ENCODE measurements at places on chromosomes 6 and 20.

- DNase-seq, result no peak
Measured at GRCh38 chr6:14453712-14454472, 336.3 kb downstream of the CD83 start.

DNA sequence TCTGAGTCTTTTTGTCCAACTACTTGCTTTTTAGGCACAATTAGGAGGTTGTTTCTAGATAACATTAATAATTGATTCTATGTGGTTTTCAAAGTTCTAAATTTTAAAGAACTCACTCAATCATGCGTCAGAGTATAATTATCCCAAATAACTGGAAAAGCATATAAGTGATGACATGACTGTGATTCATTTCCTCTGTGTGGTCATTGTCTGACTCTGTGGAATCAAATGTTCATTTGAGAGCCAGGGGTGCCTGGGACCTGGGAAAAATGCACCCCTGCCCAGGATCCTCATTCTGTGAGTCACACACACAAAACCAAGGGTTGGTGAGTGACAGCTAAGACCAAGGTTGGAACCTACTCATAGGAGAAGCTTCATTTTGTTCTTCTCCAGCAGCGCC is 127.1 kb upstream of the MLIP start:
- no peak for DNase-seq

GRCh38 chr6:157455731-157456523 is 74.9 kb downstream of the ZDHHC14 start:
- no peak for DNase-seq

DNA sequence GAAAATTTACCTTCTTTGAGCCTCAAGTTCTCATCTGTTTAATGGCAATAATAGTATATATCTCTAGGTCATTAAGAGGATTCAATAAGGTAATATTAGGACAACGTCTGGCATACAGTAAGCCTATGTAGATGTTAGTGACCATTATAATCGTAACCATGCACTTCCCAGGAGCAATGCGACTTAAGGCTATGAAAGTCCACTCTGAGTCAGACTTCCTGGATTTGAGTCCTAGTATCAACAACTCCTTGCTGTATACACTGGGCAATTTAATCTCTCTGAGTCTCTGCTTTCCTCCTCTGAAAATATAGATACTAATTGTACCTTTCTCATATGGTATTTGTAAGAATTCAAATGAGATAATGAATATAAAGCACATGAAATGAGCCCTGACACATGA is 168.1 kb upstream of the HDDC2 start:
- DNase-seq, result no peak

GRCh38 chr6:34248198-34248726 is 544 bp downstream of the SMIM29 start:
- DNase-seq, result no peak

DNA sequence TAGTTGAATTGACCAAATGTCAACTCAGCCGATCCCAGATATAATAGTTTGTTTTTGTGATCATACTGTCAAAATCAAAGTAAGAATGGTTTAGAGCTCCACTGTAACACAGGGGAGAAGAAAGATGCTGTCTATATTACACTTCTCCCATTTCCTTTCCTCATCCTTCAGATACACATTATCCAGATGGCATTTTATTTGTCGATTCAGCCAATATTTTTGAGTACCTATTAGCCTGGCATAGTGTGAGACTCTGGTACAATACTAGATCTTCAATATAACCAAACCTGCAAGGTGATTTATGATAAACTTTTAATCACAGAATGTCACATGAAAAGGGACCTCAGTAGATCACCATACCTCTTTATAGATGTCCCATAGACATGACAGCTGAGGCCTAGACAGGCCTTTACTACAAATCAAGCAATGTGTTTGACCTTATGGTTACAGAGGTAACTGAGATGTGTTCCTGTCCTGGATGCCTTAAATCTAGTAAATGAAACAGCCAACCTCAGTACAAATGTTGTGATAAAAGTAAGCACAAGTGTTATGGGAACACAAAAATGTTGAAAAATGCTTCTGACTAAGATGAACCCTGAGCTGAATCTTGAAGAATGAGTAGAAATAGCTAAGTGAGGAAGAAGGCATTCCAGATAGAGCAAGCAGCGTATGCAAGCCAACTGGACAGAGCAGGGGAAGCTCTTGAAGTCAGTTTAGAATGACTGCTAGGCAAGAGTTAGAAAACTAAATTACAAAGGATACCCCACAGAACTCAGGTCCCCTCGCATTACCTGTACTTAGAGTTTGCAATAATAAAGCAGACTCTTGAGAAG is 1.9 kb downstream of the FBXO9 start:
- DNase-seq, result no peak

GRCh38 chr6:123648020-123648580 is 11.3 kb upstream of the TRDN start:
- DNase-seq, result no peak

DNA sequence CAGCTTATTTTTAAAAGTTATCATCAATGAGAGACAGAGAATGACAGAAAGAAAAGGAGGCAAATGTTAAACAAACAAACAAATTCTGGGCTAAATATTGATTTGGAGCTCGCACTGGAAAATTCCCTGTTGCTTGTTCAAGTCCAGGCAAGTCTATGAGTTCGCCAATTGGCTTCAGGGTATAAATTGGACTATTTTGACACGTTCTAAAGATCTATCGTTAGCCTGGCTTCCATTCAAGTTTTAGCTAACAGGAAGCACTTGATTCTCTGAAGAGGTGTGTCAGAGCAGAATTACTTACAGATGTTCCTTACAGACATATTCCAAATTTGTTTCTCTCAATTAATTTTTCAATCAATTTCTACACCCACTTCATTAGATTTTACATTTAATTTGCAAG is 15.8 kb upstream of the RFPL4B start:
- DNase-seq, result no peak

- DNase-seq, result no peak
Measured at GRCh38 chr6:159527351-159527750, 165.7 kb downstream of the SOD2 start.
